Stimulated activated CD4-positive, alpha-beta T cell treated with anti-CD3 and anti-CD28 coated beads, TNF-alpha, amount 100 ng/mL, for 24 hours (primary cell): ENCODE measurements at places on chromosomes 2 and 18.

GRCh38 chr2:173126819-173127218 lies 51.2 kb downstream of the MAP3K20 start:
- DNase-seq, result no peak

GRCh38 chr2:224009605-224010315 lies 29.3 kb downstream of the SERPINE2 start:
- DNase-seq, result no peak

- no peak for DNase-seq
Measured at GRCh38 chr2:222532315-222532714, 108.0 kb downstream of the SGPP2 start.

DNA sequence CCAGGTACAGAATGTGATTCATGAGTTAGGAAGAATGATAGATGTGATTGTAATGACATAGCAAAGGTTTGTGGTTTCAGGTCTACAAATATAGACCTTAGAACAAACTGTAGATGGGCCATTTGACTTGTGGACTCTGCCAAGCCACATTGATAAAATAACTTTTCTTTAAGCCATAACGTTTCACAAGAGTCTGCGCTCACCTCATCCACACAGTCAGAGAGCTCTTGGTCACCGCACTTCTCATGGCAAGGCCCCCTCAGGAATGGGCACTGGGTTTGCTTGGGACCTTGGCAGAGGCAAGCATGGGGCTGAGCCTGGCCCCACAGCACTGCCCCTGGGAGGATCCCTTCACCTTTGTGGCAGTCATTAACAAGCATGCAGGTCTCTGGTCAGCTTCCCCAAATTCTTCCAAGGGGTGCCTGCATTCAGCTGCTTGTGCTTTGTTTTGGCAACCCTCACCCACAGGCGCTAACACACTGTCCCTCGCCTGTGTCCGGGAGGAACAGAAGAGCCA lies 14.0 kb downstream of the ARMC9 start:
- no peak for DNase-seq

DNA sequence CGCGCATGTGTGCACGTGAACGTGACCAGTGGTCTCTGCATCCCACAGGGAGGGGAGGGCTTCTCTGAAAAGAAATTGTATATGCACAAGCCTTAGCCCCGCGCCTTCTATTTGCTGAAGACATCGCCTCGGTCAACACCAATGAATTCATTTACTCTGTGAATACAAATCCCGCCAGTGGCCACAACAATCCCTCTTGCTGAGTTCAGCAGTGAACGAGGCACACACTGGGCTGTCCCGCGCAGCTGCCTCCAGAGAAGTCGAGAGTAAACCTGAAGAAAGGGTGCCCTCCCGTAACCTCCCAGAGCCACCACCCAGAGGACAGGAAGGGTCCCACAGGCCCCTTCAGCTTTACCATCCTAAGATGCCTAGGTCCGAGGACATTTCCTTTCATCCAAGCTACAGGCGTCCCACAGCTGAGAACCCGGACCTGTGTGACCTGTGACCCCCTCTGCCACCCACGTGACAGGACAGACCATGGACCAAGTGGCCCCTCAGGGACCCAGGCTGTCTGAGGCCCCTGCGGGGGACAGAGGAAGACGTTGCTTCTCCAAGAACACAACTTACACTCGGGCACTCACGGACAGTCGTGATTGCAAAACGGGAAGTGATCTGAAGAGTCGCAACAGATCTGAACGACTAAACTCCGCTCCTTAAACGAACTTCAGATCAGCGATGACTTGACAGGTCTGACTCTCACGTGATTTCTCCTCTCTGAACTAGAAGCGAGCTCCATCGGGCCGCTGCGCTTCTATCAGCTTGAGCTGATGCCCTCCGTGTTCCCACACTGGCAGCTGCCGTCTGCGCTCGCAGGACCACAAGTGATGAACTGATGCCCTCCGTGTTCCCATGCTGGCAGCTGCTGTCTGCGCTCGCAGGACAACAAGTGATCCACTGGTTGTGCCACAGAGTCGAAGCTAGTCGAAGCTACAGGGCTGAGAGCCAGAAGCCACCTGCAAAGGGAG lies 92.7 kb downstream of the ZNF516 start:
- DNase-seq, result no peak

DNA sequence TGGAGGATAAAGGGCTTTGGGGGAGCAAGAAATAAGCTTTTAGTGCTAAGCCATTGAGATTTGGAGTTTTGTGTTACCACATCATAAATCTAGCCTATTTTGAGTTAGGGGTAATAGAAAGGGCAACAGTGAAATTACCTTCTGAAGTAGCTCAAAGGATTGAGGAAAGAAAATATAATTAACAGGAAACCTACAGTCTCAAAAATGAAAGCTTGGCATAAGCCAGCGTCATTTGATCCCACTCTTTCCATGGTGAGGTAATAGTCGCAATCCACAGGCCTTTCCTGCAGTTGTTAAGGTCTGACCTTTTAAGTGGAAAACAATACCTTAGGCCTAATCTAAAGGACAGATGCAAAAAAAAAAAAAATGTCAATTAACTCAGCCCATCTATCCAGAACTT lies 182.7 kb downstream of the UXS1 start:
- DNase-seq, result no peak

DNA sequence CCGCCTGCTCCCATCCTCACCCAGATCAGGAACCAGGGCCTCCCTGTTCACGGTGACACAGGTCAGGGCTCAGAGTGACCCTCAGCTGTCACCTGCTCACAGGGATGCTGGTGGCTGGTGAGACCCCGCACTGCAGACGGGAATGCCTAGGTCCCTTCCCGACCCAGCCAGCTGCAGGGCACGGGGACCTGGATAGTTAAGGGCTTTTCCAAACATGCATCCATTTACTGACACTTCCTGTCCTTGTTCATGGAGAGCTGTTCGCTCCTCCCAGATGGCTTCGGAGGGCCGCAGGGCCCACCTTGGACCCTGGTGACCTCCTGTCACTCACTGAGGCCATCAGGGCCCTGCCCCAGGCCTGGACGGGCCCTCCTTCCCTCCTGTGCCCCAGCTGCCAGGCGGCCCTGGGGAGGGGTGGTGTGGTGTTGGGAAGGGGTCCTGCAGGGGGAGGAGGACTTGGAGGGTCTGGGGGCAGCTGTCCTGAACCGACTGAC lies 31.7 kb downstream of the GPC1 start:
- no peak for DNase-seq

- DNase-seq, result no peak
Measured at GRCh38 chr2:222289278-222290160, 9.3 kb downstream of the PAX3 start.

DNA sequence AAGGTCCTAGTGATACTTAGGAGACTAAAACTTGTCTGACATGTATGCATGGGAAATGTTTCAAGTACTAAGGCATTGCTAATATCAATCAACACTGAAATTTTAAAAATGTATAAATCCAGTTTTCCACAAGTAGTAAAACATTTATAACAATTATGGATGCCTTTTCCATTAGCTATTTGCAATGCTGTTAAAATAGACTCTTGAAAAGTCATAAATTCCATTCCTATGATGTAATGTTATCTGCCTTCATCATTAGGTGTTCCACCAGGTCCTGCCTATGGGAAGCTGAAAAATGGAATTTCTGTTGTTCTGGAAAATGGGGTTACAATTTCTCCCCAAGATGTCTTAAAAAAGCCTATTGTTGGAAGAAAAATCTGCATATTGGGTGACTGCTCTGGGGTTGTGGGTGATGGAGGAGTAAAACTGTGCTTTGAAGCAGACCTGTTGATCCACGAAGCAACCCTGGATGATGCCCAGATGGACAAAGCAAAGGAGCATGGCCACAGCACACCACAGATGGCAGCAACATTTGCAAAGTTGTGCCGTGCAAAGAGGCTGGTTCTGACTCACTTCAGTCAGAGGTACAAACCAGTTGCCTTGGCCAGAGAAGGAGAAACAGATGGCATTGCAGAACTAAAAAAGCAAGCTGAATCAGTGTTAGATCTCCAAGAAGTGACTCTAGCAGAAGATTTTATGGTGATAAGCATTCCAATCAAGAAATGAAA lies 18.7 kb downstream of the ELAC1 start:
- no peak for DNase-seq

DNA sequence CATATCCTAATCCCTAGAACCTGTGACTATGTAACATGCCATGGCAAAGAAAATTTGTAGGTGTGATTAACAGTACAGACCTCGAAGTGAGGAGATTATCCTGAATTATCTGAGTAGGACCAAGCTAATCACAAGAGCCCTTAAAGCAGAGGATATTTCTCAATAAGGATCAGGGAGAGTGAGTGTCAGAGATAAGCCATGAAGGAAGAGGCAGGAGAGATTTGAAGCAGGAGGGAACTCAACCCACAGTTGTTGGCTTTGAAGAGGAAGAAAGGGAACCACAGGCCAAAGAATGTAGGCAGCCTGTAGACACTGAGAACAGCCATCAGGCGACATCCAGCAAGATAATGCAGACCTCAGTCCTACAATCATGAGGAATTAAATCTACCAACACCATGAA lies 229.3 kb downstream of the NBAS start:
- DNase-seq, result no peak

GRCh38 chr2:165434865-165435496 lies 34.5 kb upstream of the CSRNP3 start:
- DNase-seq, result no peak

DNA sequence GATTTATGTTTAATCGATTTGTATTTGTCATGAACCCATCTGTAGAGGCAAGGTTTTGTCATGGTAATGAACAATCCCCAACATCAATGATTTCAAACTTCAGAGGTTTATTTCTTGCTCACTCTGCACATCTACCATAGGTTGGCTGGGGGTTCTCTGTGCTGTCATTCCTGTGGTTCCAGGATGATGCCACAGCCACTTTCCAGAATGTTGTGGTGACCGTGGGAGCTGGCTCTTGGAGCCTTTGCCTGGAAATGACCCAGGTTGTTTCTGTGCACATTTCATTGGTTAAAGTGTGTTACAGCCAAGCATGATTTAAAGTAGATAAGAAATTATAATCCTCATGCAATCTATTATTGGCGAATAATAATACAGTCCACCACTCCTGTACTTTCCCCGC lies 28.2 kb upstream of the EPAS1 start:
- DNase-seq, result no peak

DNA sequence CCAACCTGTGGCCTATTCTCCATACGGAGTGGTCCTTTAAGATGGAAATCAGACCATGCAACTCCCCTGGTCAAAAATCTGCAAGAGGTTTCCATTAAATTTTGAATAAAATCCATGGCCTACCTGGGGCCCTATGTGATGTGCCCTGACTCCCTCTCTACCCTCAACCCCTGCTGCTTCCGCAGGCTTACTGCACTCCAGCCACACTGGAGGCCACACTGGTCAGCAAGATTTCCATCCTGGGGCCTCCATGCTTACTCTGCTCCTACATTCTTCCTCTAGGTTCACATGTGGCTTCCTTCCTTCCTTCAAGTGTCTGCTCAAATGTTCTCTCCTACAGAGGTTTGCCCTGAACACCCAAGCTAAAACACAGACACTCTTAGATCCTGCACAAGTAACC lies 40.6 kb downstream of the FARSB start:
- no peak for DNase-seq
